WTC11 (cell line): ENCODE measurements at places on chromosomes 12 and 14. TPM values are rescaled to one million over a fixed set of nuclear protein-coding genes. Genes with fewer than 3 reads are reported as not detected.

GRCh38 chr12:33044447-33044846 lies 147.9 kb upstream of the PKP2 start:
- no peak overlapping the region for H3K4me3 ChIP-seq
- no peaks in the 10 kb centered on the region for H3K27me3 ChIP-seq
- no peak overlapping the region for H3K27ac ChIP-seq
- no peak for DNase-seq
- peaks cover 5% of the 10 kb centered on the region for H3K36me3 ChIP-seq

- no peak for DNase-seq
- H3K4me3 ChIP-seq = no peak overlapping the region
- H3K4me1 ChIP-seq = peaks cover 45% of the 10 kb centered on the region
These were observed 276.4 kb downstream of the DPF3 start for GRCh38 chr14:72617391-72618031.

DNA sequence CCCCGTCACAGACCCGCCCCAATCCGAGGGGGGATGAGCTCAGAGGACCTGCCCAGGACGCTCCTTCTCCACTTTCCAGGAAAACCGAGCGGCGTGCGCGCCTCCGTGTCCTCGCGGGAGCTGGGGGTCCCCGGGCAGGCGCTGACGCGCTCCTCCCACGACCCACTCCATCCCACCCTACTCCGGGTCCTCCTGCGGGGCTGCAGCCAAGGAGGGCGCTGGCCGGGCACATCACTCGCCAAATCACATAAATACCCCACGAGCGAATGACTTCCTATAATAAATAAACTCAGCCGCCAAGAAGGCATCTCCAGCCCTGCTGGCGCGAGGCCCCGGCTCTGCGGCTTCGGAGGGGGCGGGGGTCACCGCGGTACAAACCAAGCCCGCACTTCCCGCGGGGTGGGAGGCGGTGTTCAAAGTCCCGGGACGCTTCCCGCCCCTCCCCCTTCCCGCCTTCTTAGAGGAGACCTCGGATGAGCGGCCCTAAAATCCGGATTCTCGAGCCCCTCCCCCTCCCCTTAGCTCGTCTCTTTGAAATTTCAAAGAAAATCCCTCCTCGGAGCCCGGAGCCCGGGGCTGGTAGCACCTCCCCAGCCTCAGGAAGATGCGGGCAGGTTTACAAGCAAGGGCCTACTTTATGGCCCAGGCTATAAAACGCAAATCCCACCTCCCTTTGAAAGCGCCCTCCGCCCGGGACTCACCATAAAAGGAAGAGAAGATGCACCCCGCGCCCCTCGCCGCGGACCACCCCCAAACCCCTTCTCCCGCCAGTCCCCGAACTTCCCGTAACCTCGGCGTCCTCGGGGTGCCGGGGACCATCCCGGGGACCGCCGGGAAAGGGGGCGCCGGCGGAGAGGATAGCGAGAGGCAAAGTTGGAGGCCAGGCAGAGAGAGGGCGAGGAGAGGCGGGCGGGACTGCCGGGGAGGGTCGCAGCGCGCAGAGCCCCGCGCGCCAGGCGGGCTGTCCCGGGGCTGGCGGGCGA lies 712 bp upstream of the FZD10 start:
- H3K27ac ChIP-seq = no peak overlapping the region
- peak; percentile 69 for DNase-seq
- peaks cover 49% of the 10 kb centered on the region for H3K27me3 ChIP-seq
- H3K36me3 ChIP-seq = peaks cover 19% of the 10 kb centered on the region
- H3K4me3 ChIP-seq = peak overlapping the region; percentile 66

PFDN5 gene
- 263 to 286 TPM (median 270 TPM) in 3 replicates for total RNA-seq

COX6A1 gene
- 511 to 573 TPM (median 515 TPM) in 3 replicates for total RNA-seq
